Activated CD4-positive, alpha-beta T cell treated with anti-CD3 and anti-CD28 coated beads, Interleukin-2, Interleukin-6, amounts not matched to agents 100 ng/mL and 50 ng/mL, durations not matched to agents 16 hours and 8 hours (primary cell): ENCODE measurements at places on chromosomes 16 and 17.
A peak's percentile ranks its signal among the peaks of the same experiment; 100 is the strongest.

DNA sequence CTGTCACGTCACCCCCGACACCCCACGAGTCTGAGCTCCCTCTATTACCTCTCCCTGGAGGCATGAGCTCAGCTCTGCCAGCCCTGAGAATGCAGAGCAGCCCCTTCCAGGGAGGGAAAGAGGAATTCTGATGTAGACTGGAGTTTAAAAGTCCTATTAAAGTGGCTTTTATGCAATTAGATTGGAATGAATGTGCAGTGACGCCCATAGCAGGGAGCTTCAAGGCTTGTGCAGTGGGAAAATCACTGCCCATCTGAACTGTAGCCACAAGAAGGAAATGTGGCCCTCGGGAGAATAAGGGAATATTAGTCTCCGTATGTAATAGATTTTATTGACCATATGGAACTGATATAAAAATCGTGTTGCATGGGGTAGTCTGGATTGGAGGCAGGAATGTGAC is 66.9 kb downstream of the ZNF423 start:
- no peak for DNase-seq

GRCh38 chr17:33874617-33875060 is 380.4 kb upstream of the CCL2 start:
- DNase-seq = no peak

GRCh38 chr17:29180788-29181160 is 576 bp upstream of the MYO18A start:
- DNase-seq = no peak

DNA sequence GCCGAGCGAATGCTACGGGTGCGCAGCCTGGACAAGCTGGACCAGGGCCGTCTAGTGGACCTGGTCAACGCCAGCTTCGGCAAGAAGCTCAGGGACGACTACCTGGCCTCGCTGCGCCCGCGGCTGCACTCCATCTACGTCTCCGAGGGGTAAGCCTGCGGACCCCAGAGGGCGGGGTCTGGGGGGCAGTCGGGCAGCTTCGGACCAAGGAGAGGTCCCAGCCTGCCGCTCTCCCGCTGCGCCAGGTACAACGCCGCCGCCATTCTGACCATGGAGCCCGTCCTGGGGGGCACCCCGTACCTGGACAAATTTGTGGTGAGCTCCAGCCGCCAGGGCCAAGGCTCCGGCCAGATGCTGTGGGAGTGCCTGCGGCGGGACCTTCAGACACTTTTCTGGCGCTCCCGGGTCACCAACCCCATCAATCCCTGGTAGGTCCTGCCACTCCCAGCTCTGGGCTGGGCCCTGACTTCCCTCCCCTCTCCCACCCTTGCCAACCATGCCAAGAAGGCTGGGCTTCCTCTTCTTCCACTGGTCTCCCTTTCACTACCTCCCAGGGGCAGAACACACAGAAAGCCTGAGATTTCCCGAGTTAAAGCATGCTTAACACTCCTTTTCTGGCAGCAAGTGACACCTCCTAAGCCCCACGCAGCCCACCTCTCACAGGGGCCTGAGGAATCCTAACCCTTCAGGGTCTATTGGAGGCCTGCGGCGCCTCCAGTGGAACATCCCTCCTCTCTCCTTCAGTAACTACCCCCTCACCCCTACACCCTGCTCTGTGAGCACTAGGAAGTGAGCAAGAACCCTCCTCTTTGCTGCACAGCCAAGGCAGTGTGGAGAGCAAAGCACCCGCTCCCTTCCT is 3.2 kb downstream of the NAGS start:
- no peak for DNase-seq

GRCh38 chr17:50561746-50562141 is 1.2 kb downstream of the CACNA1G start:
- no peak for DNase-seq

DNA sequence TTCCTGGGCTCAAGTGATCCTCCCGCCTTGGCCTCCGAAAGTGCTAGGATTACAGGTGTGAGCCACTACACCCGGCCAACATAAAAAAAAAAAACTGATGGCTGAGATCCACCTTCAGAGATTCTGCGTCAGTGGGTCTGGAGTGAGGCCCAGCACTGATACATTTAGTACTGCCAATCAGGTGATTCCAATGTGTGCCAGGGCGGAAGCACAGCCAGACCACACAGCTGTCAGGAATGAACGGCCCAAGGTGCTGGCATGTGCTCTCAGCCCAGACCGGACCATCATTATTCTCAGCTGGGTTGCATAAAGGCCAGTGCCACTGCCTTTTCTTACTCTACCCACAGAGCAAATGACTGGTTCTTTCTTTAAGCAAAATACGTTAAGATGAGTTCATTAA is 1.2 kb upstream of the BCO1 start:
- no peak for DNase-seq

DNA sequence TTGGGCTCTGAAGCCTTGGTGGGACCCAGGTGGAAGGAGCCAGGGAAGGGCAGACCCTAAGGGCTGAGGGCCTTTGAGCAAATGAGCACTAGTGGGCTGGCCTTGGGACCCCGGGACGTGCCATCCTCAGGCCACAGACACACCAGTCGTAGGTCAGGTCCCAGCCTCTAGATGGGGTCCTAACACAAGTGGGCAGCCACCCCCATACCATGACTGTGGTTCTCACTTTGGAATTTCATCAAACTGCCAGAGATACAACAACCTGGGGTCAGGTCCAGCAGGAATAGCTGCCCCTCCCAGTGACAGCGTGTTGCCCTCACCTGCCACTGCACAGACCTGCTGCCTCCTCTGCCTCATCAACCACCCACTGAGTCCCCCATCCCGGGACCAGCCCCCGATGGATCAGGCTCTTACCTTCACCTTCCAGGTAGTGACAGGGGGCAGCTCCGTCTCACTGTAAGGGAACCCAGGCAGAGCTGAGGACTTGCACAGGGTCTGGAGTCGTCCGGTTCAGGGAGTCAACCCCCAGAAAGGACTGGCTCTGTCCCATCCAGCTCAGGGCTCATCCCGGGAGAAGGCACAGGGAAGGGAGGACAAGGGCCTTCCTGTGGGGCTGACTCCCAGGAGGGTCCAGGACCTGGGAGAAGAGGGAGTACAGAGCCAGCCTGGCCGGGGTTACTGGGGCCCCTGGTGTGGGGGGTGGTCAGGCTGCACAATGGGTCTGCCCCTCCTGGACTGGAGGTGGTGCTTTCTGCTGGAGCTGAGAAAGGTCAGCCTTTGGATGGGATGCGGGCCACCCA is 40.0 kb downstream of the LGALS9 start:
- no peak for DNase-seq

DNA sequence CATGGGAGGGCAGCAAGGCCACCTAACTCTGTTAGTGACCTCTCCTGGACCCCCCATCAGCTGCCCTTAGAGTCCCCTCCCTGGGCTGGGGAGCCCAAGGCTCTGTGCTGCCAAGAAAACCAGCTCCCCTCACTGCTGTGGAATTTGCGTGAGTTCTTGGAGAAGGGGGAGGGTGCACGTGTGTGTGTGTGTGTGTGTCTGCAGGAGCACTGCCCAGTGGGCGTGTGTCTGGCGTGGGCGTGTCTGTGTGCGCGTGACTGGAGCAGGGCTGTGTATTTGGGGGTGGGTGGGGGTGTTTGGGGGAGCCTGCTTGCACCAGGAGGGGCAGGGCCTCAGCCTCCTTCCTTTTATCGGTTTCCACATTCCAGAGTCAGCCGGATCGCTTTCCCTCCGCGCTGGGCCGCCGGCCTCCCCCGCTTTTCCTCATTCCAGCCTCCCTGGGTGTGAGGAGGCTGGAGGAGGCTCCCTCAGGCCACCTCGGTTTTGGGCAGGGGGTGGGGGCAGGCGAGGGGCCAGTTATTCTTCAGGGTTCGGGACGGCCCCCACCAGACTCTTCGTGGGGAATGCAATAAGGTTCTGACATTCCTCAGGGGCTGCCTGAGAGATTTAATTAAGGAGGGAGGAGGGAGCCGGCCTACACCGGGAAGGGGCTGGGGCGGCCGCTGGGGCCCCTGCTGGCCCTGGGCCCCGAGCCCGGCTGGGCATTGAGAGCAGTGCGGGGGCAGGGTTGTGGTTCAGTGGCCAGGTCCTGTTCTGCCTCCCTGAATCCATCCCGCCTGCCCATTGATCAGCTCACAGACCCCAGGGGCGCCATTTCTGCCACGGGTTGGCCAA is 2.5 kb downstream of the VASN start:
- no peak for DNase-seq

- no peak for DNase-seq
These were observed 20.0 kb downstream of the MXRA7 start for GRCh38 chr17:76690596-76691280.

- peak; percentile 83 for DNase-seq
These were observed 34.7 kb downstream of the MYO18A start for GRCh38 chr17:29145289-29146073.

- peak; percentile 76 for DNase-seq
These were observed 394.0 kb downstream of the CA10 start for GRCh38 chr17:51764387-51764971.

GRCh38 chr16:53690771-53691170 is 12.9 kb downstream of the RPGRIP1L start:
- no peak for DNase-seq

- no peak for DNase-seq
These were observed 36.9 kb downstream of the ARHGAP27 start for GRCh38 chr17:45395569-45396415.

GRCh38 chr17:82985973-82986372 is 93.4 kb upstream of the METRNL start:
- DNase-seq = peak; percentile 59

- DNase-seq = no peak
These were observed 6.2 kb downstream of the SLC9A5 start for GRCh38 chr16:67254801-67255552.

GRCh38 chr17:37650419-37651003 is 7.3 kb upstream of the DDX52 start:
- DNase-seq = no peak

DNA sequence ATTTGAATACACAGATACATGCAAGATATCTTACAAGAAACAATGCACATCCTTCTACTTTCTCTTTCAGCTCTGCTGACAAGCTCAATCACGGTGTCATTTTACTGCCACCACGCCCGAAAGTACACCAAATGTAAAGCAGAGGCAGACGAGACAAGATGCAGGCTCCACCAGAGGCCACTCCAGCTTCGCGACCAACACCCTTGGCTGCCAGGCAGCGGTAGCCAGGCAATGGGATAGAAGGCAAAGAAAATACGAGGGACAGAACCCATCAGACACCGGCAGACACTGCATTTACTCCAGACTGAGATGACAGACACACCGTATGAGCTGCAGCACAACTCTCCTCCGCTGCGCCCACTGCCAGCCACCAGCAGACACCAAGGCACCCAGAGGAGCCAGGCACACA is 41.0 kb downstream of the USP22 start:
- no peak for DNase-seq

DNA sequence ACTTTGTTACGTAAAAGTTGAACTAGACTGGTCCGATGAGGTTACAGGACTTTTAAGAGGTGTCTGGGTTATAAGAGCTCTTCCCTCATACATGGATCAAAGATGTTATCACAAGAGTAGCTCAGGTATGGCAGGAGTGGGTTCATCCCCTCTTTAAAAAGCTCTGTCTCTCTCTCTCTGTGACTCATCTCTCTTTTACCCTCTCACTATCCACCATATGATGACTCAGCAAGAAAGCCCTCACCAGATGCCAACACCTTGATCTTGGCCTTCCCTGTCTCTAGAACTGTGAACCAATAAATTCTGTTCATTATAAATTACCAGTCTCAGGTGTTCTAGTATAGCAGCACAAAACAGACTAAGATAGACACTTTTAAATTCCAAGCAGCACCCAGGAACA is 1.9 kb upstream of the CLEC19A start:
- DNase-seq = peak; percentile 4

- no peak for DNase-seq
These were observed 37.3 kb upstream of the ICAM2 start for GRCh38 chr17:64057701-64058263.

GRCh38 chr16:12214509-12214908 is 238.0 kb downstream of the SNX29 start:
- no peak for DNase-seq

GRCh38 chr16:27721531-27722181 is 171.7 kb downstream of the KATNIP start:
- no peak for DNase-seq

- peak; percentile 82 for DNase-seq
These were observed 27.9 kb downstream of the MBTPS1 start for GRCh38 chr16:84088695-84089395.

GRCh38 chr16:60989592-60989991 is 1046.6 kb downstream of the CDH8 start:
- no peak for DNase-seq

- no peak for DNase-seq
These were observed 253.4 kb downstream of the SNX29 start for GRCh38 chr16:12229759-12230594.

DNA sequence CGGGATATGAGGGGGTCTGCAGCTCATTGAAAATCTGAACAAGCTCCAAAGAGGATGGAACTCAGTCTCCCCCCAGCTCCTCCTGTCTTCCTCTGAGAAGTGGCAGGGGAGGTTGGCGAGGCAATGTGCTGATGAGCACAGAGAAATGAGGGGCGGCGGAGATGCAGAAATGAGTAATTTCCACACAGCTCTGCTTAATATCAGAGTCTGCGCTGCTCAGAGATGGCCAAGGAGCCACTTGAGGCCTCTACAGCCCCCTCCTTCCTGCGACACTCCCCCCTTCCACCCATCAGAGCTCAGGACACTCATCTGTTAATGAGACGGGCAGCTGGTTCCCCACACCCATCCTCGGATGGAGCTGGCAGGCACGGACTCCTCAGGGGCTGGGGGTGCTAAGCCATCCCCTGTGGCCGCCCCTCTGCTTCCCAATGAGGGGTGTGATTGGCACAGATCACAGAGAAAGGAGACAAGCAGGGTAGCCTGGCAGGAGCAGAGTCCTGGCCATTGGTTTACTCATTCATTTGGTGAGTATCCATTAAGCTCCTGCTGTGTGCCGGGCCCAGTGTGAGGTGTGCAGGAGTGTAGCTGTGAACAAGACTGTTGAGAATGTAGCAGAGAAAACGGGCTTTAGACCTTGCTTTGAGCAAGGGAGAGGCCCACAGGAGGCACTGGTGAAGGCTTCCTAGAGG is 12.7 kb upstream of the CRHR1 start:
- no peak for DNase-seq

- DNase-seq = no peak
These were observed 30.7 kb upstream of the PIK3R6 start for GRCh38 chr17:8898126-8898525.

- no peak for DNase-seq
These were observed 88.5 kb downstream of the ANKRD11 start for GRCh38 chr16:89401641-89402445.

- no peak for DNase-seq
These were observed 27.8 kb downstream of the MARCHF10 start for GRCh38 chr17:62780269-62780668.
